ENCODE measurements at places on chromosomes 16 and 17. TPM values are rescaled to one million over a fixed set of nuclear protein-coding genes. Genes with fewer than 3 reads are reported as not detected.

Gene ZFP3
- 16.0 TPM for polyA plus RNA-seq

DNA sequence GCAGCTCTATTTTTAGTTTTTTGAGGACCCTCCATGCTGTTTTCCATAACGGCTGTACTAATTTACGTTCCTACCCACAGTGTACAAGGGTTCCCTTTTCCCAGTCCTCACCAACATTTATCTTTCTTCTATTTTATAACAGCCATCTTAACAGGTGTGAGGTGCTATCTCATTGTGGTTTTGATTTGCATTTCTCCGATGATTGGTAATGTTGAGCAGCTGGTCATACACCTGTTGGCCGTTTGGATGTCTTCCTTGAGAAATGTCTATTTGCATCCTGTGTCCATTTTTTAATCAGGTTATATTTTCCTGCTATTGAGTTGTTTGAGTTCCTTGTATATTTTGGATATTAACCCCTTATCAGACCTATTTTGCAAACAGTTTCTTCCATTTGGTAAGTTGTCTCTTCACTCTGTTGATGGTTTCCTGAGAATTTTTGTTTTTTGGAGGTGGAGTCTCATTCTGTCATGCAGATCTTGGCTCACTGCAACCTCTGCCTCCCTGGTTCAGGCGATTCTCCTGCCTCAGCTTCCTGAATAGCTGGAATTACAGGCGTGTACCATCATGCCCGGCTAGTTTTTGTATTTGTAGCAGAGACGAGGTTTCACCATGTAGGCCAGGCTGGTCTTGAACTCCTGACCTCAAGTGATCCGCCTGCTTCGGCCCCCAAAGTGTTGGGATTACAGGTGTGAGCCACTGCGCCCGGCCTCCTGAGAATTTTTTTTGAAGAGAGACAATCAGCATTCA, 279.6 kb downstream of the SNX29 start:
- DNase-seq, result no peak

- peak; percentile 12 for DNase-seq
Observed at GRCh38 chr17:37220607-37220953, 155.2 kb upstream of the C17orf78 start.

DNA sequence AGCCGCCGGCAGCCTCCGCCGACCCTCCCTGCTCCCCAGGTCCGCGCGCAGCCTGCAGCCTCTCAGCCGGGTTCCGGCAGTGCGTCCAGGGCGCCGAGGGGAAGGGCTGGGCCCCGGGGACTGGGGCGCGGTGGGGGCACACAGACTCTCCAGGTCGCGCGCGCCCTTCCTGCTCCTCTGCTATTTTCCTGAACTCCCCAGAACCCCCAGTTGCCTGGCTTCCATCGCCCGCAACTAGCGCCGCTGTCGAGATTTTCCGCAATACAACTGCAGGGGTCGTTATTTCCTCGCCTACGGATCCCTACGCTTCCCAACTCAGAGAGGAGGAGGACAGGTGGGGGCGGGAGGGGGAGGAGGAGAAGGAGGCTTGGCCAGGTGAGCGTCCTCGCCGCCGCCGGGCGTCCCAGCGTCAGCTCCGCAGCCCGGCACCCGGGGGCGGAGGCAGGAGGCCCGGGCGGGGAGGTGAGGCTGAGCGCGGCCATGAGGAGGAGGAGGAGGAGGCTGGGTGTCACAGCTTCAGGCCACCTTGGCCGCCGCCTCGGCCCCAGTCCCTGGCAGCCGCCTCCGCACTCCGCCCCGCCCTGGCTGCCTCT, at the start of gene CA10:
Gene CA10 (minus strand): TSS at position 265 of the 593 bp plus-strand sequence.
- DNase-seq, result no peak

- no peak for DNase-seq
Observed at GRCh38 chr17:81459224-81459623, 53.4 kb downstream of the ACTG1 start.

GRCh38 chr17:7224661-7225111, 4.9 kb downstream of the ACADVL start:
- no peak for DNase-seq

GRCh38 chr17:81533339-81534141, 5.4 kb downstream of the FSCN2 start:
- no peak for DNase-seq

DNA sequence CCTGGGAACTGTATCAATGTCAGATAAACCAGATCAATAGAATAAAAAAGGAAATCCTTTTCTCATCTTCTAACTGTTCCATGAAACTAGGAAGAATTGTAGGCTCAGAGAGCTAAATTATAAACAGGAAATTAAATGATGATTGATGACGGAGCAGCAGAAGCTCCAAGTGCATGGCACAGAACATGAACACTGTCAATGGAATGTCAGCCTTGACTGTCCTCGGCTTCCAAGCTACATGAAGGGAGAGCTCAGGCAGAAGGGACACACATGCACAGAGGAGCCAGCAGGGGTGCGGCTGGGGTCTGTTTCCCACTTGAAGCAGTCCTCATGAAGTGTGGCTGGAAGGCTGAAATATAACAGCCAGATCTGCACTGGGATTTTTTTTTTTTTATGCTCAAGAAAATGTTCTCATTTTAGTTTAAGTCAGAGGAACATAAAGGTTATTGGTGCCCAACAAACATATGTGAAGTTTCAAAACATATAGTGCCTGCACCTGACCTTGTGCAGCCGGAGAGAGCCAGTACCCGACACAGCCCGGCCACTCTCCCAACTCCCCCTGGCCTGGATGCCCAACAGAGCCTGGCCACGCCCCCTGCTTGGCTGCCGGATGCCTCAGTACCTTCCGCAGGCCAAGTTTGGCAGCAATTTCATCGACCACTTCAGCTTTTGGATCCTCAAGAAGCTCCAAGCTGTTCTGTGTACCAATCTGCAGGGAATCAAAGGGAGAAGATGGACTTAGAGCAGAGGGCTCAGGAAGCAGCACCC, 37.0 kb downstream of the NPLOC4 start:
- DNase-seq, result no peak

- DNase-seq, result no peak
Observed at GRCh38 chr16:53282975-53283946, 151.0 kb upstream of the RBL2 start.

GRCh38 chr17:79001190-79002020, 8.2 kb downstream of the CANT1 start:
- no peak for DNase-seq

Gene UQCRC2
- polyA plus RNA-seq, result 340 TPM

- no peak for DNase-seq
Observed at GRCh38 chr16:86110134-86110533, 211.2 kb downstream of the IRF8 start.

DNA sequence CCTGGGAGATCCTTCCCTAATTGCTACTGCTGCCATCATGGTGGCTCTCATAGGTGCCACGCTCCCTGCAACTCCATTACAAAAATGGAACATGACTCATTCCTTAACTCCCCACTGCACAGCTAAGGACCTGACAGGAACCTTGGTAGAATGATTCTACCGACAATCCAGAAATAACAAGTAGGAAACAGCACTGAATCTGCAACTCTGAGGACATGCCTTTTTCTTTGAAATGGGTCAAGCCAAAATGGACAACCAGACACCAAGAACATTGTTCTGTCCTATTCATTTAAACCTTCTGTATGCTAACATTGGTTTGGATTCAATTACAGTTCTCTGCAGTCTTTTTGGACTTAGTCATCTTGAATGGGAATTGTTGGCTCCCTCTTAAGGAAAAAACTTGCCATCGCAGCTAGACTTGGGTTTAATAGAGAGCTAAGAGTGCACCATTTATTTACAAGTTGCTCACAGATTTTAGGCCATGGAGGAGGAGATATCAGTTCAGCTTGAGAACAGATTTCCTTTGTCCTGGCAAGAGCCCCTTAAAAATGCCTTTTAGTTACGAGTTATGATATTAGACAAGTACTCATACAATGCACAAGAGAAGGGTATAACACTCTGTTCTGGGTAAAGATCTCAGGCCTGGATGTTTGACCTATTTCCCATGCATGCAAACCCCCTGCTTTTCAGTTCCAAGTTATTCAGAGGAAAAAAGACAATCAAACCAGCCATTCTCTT, 20.9 kb upstream of the NSRP1 start:
- DNase-seq, result peak; percentile 26

Gene SDR42E2
- 0.08 TPM for polyA plus RNA-seq

Gene COX6A2
- polyA plus RNA-seq, result 298 TPM

- no peak for DNase-seq
Observed at GRCh38 chr16:60586493-60586892, 1449.7 kb downstream of the CDH8 start.

Gene KRT20
- polyA plus RNA-seq, result not detected

- DNase-seq, result peak; percentile 14
Observed at GRCh38 chr17:58059141-58059540, 24.1 kb upstream of the DYNLL2 start.

Gene MYH8
- 458 TPM for polyA plus RNA-seq

Data from muscle of arm (tissue), 14 donors.